ENCODE measurements at places on chromosomes 5 and 9.

DNA sequence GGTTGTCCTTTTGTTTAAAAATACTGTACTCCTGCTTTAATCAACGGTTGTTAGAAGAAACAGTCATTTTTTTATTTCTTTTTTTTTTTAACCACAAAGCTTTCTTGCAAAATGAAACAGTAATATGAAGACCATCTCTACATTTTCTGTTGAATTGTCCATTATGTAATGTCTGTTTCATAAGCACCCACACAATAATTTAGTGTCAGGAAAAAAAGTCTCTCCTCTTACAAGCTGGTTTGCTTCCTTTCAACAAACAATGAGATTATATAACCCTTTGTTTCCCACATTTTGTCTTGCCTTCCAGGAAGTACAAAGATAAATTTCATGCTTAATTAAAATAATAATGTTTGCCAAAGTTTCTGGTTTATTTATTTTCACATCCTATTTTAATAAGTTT is 16.7 kb downstream of the CTNNAL1 start:
- no peak for DNase-seq

DNA sequence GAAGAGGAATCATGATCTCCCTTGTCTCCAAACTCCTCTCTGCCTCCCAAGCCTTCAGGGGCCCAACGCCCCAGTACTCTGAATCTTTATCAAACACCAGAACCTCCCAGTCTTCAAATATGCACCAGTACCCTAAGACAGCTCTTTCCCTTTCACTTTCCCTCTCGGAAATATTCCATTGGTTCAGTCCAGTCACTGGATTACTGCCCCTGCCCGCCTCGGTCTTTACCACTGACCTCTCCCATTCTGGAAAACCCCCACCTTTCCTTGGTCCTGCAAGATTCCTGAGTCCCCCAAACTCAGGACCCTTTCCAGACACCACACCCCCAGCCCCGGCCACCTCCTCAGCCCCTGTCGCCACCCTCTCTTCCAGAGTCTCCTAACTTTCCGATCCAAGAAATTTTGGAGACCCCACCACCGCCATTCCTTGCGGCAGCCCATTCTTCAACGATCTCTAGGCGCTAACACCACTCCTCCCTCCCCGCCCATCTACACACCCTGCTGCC is 674 bp downstream of the C5orf15 start:
- DNase-seq, result no peak

DNA sequence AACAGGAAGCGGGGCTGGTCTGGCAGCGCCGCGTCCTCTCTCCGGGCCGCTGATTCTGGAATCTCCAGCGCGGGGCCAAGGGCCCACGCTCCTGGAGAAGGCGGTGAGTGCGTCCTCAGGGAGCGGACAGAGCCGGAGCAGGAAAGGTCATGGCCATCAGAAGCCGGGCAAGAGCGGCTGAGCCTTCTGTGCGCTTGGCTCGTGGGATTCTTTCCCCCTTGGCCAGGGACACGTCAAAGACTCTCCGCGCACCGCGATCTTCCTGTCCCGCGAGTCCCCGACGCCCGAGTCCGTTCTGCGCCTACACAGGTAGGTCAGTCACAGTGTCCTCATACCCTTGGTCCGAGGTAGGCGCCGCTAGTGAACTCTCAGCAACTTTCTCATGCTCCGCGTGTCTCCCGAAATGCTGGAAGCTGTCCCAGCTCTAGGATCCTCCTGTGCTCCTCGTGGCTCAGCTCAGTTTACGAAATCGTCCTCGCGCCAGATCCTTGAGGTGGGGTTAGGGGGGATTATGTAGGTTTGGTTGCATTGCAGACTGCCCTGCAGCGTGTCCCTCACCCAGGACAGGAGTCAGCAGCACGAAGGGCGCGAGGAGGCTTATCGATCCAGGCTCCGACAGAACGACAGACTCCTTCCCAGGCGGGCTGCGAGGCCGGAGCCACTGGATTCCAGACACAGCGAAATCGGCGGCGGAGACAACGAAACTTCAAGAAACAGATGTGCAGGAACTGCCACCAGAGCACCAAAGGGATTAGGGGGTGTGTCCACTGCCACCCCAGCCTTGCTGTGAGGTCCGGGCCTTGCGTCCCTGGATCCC is 8.7 kb downstream of the LHX6 start:
- no peak for DNase-seq

- no peak for DNase-seq
Measured at GRCh38 chr9:135971111-135971766, 10.1 kb upstream of the UBAC1 start.

- DNase-seq, result no peak
Measured at GRCh38 chr5:34833976-34834793, 4.8 kb upstream of the TTC23L start.

GRCh38 chr5:123844873-123845272 is 332.9 kb downstream of the CSNK1G3 start:
- no peak for DNase-seq

DNA sequence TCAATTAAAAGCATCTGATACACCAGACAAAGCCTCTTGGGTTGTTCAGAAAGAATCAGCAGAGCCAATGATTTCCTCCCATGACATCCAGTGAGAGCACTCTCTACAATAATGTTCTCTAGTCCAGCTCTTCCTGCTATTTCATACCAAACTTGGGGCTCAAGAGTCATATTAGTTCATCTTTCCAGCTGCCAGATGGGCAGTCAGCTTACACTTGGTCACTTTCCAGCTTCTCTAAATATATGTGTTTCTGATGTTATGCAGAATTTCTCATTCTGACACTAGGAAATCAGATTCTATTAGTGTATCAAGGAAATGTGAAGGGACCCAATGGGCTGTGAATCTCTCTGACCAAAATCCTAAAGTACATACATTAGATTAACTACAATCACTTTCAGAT is 148.9 kb downstream of the ENC1 start:
- no peak for DNase-seq

GRCh38 chr5:15948190-15948589 is 231.4 kb downstream of the MARCHF11 start:
- no peak for DNase-seq

GRCh38 chr5:16722097-16722495 is 105.3 kb upstream of the RETREG1 start:
- DNase-seq, result no peak

- no peak for DNase-seq
Measured at GRCh38 chr5:115809946-115810345, 6.5 kb downstream of the CDO1 start.

- no peak for DNase-seq
Measured at GRCh38 chr9:129141066-129142041, 30.1 kb downstream of the PTPA start.

DNA sequence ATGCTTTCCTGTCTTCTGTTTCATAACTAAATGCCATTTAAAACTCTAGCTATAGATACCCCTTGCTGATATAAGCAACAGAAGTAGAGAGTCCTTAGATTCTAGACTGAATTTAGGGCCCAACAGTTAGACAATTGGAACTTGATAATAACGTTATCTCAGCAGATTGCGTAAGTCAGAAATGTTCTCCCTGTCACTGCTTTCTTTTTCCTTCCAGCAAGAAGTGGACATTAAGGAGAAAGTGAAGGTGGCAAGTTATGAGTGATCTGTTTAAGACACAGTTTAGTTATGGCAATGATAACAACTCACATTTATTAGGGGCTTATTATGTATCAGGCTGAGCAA is 6.9 kb upstream of the GLIS3 start:
- DNase-seq, result no peak

- no peak for DNase-seq
Measured at GRCh38 chr5:20105915-20106314, 117.9 kb upstream of the CDH18 start.

DNA sequence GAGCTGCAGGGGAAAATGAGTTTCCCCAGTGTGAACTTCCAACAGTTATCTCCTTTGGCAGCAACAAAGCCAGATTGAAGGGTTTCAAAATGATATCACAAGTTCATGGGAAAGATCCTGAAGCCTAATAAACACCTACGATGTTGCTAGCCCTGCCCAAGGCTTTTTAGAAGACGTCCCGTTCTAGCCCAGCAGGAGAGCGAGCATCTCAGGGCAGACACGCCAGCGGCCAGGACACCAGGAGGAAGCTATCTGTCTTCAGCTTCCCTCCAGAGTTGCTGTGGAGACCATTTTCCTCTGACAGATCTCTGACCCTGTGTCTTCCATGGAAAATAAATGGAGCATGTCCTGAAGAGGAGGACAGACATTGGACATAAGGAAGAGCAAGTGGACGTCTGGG is 98.4 kb downstream of the FBXO38 start:
- no peak for DNase-seq

All from DMS 273 treated with DMSO at 0.1 percent for 48 hours (cell line).